ENCODE measurements at places on chromosomes 4 and X. TPM values are rescaled to one million over a fixed set of nuclear protein-coding genes. Genes with fewer than 3 reads are reported as not detected.
A peak's percentile ranks its signal among the peaks of the same experiment; 100 is the strongest.

The AADAT gene
- total RNA-seq: 34.4 TPM

The MAOA gene
- 3.5 TPM for total RNA-seq

The ASMT gene
- total RNA-seq: not detected

The ARL13A gene
- total RNA-seq: not detected

The DUSP21 gene
- not detected for total RNA-seq

The CENPVL2 gene
- total RNA-seq: 0.64 TPM

- DNase-seq: peak; percentile 9
- no peak overlapping the region for H3K27ac ChIP-seq
- no peaks in the 10 kb centered on the region for H3K4me1 ChIP-seq
- H3K4me3 ChIP-seq: no peak overlapping the region
- H3K36me3 ChIP-seq: no peaks in the 10 kb centered on the region
Measured at GRCh38 chrX:69146739-69147138, 18.5 kb downstream of the PJA1 start.

GRCh38 chr4:113635739-113636437, 125.7 kb downstream of the CAMK2D start:
- H3K36me3 ChIP-seq: no peaks in the 10 kb centered on the region
- no peak overlapping the region for H3K4me3 ChIP-seq
- no peaks in the 10 kb centered on the region for H3K27me3 ChIP-seq
- no peak for DNase-seq
- no peak overlapping the region for H3K27ac ChIP-seq
- peaks cover 5% of the 10 kb centered on the region for H3K4me1 ChIP-seq

GRCh38 chrX:1535241-1536041, 1.5 kb downstream of the P2RY8 start:
- H3K4me1 ChIP-seq: no peaks in the 10 kb centered on the region
- H3K27ac ChIP-seq: no peak overlapping the region
- no peaks in the 10 kb centered on the region for H3K36me3 ChIP-seq
- H3K4me3 ChIP-seq: no peak overlapping the region

DNA sequence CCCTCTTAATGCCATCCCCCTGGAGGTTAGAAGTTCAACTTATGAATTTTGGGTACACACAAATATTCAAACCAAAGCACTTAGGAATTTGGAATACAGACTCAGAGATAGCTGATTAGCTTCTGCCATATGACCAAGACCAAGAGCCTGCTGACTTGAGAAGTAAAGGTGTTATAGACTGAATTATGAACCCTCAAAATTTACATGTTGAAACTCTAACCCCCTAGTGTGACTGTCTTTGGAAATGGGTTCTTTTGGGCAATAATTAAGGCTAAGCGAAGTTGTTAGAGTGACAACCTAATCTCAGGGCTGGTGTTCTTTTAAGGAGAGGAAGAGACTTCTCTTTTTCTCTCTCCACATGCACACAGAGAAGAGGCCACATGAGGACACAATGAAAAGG, 151.2 kb downstream of the COX18 start:
- no peak overlapping the region for H3K27ac ChIP-seq
- DNase-seq: no peak
- H3K4me1 ChIP-seq: no peaks in the 10 kb centered on the region
- H3K27me3 ChIP-seq: no peaks in the 10 kb centered on the region

DNA sequence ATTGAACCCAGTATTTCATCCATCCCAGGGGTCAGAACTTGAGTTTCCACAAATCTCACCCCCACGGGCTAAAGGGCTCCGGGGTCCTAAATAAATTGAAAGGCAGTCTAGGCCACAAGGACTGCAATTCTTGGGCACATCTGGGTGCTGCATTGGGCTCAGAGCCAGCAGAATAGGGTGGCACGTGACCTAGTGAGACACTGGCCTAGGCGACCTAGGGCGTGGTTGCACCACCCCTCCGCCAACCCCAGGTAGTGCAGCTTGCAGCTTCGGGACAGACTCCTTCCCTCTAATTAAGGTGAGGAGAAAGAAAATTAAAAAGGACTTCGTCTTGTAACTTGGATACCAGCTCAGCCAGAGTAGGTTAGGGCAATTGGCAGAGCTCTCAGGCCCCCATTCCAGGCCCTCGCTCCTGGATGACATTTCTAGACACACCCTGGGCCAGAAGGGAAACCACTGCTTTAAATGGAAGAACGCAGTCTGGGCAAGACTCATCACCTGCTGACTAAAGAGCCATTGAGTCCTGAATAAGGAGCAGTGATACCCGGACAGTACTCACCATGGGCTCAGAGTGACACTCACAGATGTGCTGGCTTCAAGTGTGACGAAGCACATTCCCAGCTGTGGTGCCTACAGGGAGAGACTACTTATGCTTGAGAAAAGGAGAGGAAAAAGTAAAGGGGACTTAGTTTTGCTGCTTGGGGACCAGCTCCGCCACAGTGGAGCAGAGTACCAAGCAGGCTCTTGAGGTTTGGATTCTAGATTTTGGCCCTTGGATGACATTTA, 735.4 kb downstream of the FSTL5 start:
- peaks cover 6% of the 10 kb centered on the region for H3K4me1 ChIP-seq
- no peaks in the 10 kb centered on the region for H3K36me3 ChIP-seq
- no peaks in the 10 kb centered on the region for H3K27me3 ChIP-seq
- no peak overlapping the region for H3K4me3 ChIP-seq

DNA sequence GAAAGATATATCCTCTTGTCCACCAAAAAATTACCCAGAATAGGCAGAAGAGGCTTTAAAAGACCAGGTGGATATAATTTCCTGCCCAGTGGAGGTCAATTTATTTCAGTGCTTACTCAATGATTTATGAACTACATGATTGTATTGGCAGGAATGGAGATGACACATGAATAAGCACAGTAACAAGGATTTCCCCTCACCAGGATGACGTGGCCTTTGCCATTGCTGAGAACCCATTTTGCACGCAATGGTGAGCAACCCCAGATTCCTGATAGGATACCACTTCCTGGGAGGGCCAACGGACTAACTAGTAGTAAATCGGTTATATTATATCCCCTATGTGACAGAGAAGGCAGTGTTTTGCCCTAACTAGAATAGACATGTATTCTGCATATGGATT, 11.6 kb upstream of the TTC29 start:
- no peak for DNase-seq
- H3K36me3 ChIP-seq: no peaks in the 10 kb centered on the region
- H3K4me3 ChIP-seq: no peak overlapping the region
- no peaks in the 10 kb centered on the region for H3K27me3 ChIP-seq
- H3K4me1 ChIP-seq: peaks cover 4% of the 10 kb centered on the region
- no peak overlapping the region for H3K27ac ChIP-seq

- no peak overlapping the region for H3K27ac ChIP-seq
- no peaks in the 10 kb centered on the region for H3K27me3 ChIP-seq
- DNase-seq: no peak
- no peak overlapping the region for H3K4me3 ChIP-seq
- no peaks in the 10 kb centered on the region for H3K4me1 ChIP-seq
Measured at GRCh38 chrX:123871309-123871708, 11.5 kb downstream of the XIAP start.

DNA sequence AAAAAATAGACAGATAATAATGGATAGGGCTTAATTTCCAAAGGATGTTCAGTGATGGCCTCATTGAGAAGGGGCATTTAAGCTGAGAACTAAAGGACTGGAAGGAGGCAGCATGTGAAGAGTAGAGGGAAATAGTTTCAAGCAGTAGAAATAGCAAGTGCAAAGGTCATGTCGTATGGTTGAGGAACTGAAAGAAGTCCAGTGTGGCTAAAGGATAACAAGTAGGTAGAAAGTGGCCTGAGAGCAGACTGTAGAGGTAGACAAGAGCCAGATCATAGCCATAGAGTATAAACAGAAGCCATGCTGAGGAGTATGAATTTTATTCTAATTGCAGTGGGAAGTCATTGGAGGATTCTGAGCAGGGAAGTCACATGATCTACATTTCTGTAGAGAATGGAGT, 72.3 kb downstream of the GRIA3 start:
- peaks cover 5% of the 10 kb centered on the region for H3K27me3 ChIP-seq
- H3K36me3 ChIP-seq: no peaks in the 10 kb centered on the region
- H3K4me1 ChIP-seq: no peaks in the 10 kb centered on the region
- no peak for DNase-seq
- no peak overlapping the region for H3K27ac ChIP-seq

Data from endodermal cell (in vitro differentiated cells).